ENCODE measurements at places on chromosomes 5 and 9.
A peak's percentile ranks its signal among the peaks of the same experiment; 100 is the strongest.

- no peak for DNase-seq
These were observed 284.5 kb upstream of the RASA1 start for GRCh38 chr5:86983208-86983607.

DNA sequence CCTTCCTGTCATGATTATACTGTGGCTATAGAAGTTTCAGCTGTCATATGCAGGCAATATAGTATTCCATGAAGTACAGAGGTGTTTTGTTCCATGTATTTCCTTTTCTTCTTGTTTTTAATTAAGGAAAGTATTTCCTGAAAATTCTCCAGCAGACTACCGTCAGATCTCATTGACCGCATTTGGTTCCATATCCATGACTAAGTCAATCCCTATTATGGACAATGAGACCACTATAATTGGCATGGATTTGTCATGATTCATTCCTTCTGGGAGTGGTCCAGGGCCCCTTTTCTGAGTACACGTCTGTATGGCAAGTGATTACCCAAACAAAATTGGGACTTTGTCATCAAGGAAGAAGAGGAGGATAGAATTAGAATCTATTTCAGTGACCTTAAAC, 283.2 kb upstream of the CLINT1 start:
- DNase-seq, result no peak

- DNase-seq, result no peak
These were observed at the start of gene IFNA2 for GRCh38 chr9:21385131-21385670. IFNA2 (minus strand) TSS chr9:21385398; CDS start chr9:21385329, 69 bp downstream.

- no peak for DNase-seq
These were observed at the start of gene FBP1 for GRCh38 chr9:94639061-94639998. FBP1 (minus strand) TSS chr9:94639518; CDS start chr9:94639310, 208 bp downstream.

GRCh38 chr5:91027405-91028139, 355.5 kb downstream of the ARRDC3 start:
- DNase-seq, result no peak

DNA sequence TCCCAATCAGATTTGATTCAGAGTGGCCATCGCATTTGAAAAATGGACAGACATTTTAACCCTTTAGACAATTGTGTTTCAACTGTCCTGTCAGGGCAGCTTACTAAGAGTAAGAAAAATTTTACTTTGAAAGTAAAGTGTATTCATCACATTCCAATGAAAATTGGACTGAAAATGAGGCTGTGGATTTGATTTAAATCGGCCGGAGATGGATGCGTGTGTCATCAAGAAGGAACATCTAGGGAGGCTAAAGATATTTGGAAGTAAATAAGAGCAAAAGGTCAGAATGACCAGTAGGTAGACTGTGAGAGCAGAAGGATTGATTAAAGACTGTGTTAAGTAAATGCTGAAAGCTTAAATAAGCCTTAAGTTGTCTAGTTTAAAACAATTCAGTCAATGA, 1.5 kb downstream of the ZCCHC7 start:
- DNase-seq, result no peak

DNA sequence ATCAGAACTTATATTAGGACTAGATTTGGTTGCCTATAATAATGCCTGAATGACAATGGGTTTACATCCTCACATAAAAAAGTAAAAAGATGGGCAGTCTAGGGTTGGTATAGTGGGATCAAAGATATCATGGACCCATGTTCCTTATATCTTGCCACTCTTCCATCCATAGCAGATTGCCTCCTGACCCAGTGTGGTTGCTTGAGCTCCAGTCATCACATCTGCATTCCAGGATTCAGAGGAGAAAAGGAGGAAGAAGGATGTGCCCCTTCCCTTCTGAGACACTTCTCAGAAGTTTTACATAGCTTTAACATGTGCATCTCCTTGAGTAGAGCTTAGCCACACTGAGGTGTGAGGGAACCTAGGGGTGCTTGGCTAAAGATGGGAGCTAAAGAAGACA, 22.9 kb downstream of the RALGPS1 start:
- DNase-seq, result no peak

GRCh38 chr5:133232011-133232410, 180.2 kb downstream of the HSPA4 start:
- DNase-seq, result no peak

GRCh38 chr9:108356806-108357205, 499.0 kb downstream of the ACTL7B start:
- DNase-seq, result no peak

GRCh38 chr9:98264516-98264915, 9.1 kb upstream of the TBC1D2 start:
- DNase-seq, result no peak

GRCh38 chr5:55982957-55983381, 11.8 kb downstream of the IL6ST start:
- DNase-seq, result no peak

GRCh38 chr5:1437226-1437829, 7.9 kb downstream of the SLC6A3 start:
- no peak for DNase-seq

- no peak for DNase-seq
These were observed 49.6 kb upstream of the OSMR start for GRCh38 chr5:38795986-38796741.

GRCh38 chr9:34490760-34491159, 32.0 kb downstream of the ENHO start:
- no peak for DNase-seq

- DNase-seq, result no peak
These were observed 213.5 kb downstream of the DENND1A start for GRCh38 chr9:123716339-123716945.

GRCh38 chr5:78568212-78568611, 80.4 kb downstream of the LHFPL2 start:
- DNase-seq, result no peak

DNA sequence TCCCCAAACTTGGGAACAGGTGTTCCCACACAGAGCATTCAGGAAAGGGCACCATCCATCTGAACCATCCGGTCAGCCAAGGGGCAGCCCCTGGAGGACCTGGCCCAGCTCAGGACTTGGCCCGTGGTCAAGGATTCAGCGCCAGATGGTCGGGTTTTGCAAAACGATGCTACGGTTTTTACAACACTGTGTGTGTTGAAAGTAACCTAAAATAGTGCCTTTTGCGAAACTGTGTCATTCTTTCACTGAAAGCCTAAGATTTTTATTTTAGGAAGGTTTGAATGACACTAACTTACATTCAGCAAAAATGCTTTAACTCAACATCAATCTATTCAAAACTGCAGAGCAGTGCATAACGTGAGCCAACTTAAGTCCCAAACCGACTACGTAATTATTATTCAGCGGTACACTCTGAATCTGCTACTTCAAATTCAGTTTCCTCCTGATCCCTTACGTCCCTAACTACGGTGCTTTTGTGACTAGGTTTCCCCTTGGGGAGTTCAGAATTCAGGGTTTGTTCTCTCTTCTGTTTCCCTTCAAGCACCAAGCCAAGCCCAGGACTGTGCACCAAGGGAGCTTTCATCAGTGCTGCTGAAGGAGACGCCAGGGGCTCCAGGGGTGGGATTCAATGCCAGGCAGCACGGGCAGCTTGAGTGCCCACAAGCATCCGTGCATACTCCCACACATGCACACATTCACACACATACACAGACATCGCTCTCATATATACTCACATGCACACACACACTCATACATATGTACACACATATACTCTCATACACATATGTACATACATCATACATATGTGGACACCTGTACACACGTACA, 25.8 kb downstream of the LPCAT1 start:
- DNase-seq, result no peak

GRCh38 chr5:137847687-137848086, 20.0 kb upstream of the MYOT start:
- DNase-seq, result no peak

- DNase-seq, result peak; percentile 20
These were observed 505 bp downstream of the C5orf34 start for GRCh38 chr5:43514471-43514815.

DNA sequence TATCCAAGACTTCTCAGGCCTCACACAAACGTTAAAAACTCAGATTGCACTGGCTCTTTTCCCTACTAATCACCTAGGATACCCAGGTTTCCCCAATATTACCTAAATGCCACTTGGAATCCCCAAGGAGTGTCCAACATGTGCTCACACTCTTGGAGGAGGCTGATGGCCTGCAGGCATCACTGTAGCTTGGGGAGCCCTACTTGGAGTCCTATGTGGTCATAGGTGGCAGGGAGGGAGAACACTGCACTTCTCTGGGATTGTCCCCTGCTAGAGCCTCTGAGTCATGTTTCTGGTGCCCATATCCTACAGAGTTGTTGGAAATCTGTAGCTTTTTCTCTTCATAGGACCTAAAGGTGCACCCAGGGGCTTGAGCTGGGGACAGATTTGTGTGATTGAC, 433.7 kb downstream of the ARHGEF28 start:
- DNase-seq, result no peak

GRCh38 chr5:135996611-135997010, 32.2 kb upstream of the TGFBI start:
- DNase-seq, result no peak

GRCh38 chr5:1706021-1706420, 93.6 kb downstream of the MRPL36 start:
- DNase-seq, result no peak

GRCh38 chr5:1315709-1316587, 21.1 kb upstream of the TERT start:
- no peak for DNase-seq

DNA sequence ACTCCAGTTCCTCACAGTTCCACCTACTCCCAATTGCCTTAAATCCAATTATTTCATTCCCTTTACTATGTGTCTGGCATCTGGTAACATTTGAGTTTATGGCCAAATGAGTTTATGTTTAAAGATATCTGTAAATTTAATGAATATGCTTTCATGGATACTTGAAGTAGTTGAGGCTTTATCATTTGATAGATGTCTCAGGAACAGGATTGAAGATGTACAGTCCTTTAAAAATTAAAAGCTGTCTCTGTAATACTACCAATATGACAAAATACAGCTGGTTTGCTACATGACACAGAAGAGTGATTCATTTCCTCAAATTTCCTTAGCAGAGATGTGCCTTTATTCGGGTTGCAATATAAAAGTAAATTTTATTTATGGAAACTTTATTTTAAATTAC, 2326.0 kb upstream of the ACO1 start:
- DNase-seq, result no peak

DNA sequence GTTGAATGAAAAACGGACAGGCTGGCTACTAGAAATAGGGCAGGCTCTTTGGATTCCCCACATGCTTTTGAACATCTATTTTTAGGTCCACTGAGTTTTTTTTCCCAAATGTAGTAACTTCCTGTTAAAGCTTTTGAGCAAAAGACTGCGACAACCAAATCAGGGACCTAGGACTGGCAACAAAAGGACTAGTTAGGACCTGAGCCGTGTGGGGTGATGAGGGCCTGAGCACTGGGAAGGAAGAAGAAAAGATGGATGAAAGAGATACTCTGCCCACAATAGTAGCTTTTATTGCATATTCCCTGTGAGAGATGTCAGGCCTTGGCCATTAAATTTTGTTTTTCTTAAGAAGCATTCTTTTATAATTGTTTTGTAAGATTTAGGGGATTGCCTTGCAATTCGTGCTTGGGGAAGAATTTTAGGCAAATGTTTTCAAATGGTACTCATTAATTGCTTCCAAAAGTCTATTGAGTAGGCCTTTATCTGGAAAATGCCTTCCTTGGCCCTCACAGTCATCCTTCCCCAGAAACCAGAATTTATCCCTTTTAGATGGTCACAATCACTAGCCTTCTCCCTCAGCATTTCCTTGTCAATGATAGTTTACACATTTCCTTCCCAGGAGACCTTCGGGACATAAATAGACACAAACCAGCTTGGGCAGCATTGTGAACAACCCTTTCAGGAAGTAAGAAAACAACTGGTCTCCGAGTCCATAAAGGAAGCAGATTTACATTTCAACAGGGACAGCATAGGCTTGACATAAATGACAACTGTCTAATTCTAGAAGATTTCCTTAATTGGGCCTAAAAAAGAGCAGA, 166.5 kb downstream of the RMI1 start:
- no peak for DNase-seq

DNA sequence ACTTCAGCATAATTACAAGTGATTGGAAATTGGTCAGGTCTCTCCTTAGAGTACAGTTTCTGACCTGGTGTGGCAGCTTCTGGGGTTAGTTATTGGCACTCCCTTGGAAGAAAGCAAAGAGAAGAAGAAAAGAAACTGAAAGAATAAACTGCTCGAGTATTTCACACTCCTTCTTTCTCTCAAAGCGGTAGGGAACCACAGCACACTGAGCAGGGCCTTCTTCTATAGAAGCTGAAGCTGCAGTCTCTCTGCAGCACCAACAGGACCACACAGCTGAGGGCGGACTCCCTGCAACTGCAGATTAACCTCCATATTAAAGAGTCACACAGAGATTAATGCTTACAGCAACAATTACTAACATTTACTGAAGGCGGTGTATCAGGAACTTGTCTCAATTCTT, 152.0 kb downstream of the TRPM6 start:
- DNase-seq, result no peak

- DNase-seq, result no peak
These were observed 44.6 kb upstream of the SHOC1 start for GRCh38 chr9:111839387-111839786.

DNA sequence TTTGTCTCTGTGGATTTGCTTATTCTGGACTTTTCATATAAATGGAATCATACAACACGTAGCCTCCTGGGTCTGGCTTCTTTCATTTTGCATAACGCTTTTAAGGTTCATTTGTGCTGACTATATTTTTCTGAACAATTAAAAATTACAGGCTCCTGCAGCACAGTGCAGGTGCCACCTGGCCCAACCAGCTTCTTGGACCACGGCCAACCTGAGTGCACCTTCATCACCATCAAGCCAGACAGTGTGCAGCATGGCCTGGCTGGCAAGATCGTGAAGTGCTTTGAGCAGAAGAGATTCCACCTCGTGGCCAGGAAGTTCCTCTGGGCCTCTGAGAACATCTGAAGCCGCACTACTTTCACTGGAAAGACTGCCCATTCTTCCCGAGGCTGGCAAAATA, 53.5 kb upstream of the COL15A1 start:
- DNase-seq, result no peak

DNA sequence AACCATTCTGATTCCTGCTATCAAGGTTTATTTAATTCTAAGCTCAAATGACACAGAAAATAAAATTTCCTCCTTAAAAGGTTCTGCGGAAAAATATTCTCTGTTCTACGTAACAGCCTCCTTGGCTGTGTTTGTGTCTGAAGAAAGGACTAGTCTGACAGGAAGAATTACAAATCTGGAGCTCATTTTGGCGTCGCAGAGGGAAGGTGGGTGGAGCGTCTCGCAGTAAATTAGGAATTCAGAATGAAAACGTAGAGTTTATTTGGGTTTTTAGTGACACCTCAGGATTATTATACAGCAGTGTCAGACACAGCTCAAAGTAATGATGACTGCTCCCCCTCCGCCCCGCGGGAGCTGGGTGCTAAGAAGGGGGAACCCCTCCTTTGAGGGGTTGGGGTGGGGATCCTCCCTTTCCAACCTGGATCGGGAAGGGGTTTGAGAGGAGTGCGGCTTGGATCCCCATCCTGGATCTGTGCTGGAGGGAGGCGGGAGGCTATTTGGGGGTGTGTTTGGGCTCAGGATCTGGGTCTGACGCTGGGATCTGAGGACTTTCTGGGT, 933 bp upstream of the TGFBR1 start:
- no peak for DNase-seq

DNA sequence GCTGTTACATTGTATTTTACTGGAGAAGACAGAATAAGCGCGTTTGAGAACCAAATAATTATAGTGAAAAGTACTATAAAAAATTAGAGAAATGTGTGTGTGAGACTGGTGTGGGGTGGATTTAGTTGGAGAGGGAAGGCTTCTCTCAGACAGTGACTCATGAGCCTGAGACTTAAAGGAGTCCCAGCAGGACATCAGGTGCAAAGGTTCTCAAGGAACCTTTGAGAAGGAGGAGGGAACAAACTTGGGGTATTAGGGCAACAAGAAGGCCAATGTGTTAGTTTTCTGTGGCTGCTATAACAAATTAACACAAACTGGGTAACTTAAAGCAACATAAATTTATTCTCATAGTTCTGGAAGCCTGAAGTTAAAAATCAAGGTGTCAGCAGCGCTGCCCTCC, 4.9 kb downstream of the DDX4 start:
- no peak for DNase-seq

Measured in glomerular endothelial cell (primary cell).